ENCODE measurements at places on chromosomes 7 and 10.

- no peak for DNase-seq
Observed at GRCh38 chr10:24869354-24870015, 82.9 kb downstream of the PRTFDC1 start.

DNA sequence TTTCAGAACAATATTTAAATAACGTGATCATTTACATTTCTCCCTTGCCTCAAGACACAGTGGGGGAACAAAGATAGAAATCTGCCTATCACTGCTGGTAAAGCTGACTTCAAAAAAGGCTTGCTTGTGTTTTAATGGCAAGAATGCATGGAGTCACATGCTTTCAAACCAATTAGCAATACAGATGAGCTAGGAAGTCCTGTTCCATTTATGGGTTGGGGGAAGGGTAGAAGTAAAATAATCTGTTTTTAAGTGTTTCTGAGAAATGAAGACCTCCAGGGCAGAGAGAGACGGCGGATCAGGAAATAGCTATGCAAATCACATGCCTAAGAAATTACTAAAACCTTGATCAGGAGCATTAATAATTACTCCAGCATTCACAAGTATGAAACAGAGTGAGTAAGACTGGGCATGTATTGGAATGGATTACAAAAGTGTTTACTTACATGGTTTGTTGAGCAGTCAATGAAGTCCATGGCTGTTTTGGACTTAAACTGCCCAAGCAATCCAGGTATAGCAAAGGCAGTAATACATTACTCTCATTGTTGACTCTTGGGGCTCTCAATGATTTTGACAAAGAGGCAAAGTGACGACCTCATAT is 142.0 kb downstream of the ARID5B start:
- DNase-seq = no peak

- peak; percentile 88 for DNase-seq
Observed at GRCh38 chr10:60480865-60481563, 91.3 kb upstream of the ANK3 start.

DNA sequence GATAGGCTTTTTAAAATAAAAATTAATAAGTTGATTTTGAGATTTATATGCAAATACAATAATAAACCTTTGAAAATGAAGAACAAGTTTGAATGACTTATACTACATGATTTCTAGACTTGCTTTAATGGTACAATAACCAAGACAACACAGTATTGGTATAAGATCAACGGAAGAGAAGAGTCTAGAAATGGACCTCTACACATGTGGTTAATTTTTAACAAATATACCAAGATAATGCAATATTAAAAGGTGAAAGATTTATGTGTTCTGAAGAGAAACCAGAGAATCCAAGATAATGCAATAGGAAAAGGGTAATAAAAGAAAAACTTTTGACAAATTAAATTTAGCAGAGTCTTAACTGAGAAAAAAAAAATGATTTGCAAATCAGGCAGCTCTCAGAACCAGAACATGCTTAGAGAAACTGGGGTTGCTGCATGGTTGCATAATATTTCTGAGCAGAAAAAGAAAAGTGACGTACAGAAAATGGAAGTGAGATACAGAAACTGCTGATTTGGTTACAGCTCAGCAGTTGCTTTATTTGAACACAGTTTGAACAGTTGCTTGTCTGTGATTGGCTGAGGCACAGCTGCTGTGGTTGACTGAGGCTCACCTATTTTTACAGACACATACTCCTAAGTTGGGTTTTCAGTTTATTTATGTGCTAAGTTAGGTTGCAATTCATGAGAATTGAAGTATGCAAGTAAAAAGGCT is 365.9 kb downstream of the CRPPA start:
- DNase-seq = no peak

GRCh38 chr10:76444034-76444800 is 1012.8 kb downstream of the LRMDA start:
- DNase-seq = no peak

- DNase-seq = no peak
Observed at GRCh38 chr10:89705466-89705865, 4.1 kb downstream of the KIF20B start.

DNA sequence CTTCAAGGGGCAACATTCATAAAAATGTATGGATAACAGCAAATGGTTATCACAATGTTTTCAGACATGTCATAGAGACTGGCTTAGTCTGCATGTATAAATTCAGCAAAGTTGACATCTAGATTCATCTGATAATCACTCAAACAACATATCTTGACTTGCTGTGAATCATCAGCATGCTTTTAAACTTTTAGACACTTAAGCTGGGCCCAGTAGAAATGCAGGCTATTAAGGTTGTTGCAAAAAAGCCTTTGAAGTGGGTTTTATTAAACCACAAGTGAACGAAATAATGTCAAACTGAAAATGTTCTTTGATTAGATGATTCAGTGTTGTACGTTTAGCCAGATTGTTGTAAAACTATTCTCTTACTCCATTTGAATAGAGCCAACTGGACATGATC is 759.6 kb downstream of the NXPH1 start:
- no peak for DNase-seq

DNA sequence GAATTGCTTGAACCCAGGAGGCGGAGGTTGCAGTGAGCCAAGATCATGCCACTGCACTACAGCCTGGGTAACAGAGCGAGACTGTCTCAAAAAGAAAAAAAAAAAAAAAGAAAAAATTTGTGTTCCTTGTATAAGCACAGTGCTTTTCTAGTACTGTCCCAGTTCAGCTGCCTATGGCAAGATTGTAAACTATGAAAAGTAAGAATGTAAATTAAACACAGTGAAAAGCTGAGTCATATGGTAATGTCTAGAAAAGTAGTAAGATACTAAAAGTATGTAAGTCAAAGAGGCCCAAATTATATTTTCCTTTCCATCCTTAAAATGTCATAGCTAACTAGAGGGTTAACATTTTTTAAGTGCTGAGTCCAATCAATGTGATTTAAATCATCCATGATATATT is 42.8 kb downstream of the RBM20 start:
- no peak for DNase-seq

- no peak for DNase-seq
Observed at GRCh38 chr10:46549171-46550075, 7.0 kb downstream of the GPRIN2 start.
